ENCODE measurements at places on chromosomes 12 and 14.
A peak's percentile ranks its signal among the peaks of the same experiment; 100 is the strongest.

DNA sequence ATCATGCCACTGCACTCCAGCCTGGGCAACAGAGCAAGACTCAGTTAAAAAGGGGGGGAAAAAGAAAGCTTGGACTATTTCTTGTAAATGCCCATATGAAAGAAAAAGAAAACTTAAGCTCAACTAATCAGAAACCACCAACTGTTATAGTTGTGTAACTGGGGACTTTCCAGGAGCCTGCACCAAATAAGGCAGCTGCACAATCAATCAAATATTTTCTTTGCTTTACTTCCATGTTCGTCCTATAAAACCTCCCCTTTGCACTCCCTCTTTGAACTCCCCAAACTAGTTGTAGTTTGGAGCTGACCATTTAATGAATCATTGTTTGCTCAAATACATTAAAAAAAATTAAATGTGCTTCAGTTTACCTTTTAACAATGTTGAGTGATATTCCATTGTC lies 54.9 kb downstream of the OTOGL start:
- no peak for DNase-seq

DNA sequence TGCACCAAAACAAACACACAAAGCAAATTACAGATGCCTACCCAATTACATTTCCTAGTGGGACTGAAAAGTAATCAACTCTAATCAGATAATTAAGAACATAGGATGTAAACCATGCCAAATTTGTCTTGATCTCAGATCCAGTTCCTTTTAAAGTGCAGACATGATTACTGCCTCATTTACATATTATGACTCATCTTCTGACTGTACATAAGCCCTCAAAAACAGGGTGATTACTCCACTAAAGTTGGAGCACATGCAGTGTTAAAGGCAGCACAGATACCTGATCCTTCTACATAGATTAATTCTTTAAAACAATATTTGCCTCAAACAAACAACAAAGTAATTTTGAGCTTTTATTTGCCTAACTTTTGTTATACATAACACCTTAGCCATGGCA lies 337.2 kb downstream of the RPS29 start:
- DNase-seq = no peak

- DNase-seq = no peak
These were observed 109.2 kb downstream of the EFCAB11 start for GRCh38 chr14:89845346-89845745.

GRCh38 chr12:120388691-120389481 lies 19.9 kb upstream of the MSI1 start:
- no peak for DNase-seq

DNA sequence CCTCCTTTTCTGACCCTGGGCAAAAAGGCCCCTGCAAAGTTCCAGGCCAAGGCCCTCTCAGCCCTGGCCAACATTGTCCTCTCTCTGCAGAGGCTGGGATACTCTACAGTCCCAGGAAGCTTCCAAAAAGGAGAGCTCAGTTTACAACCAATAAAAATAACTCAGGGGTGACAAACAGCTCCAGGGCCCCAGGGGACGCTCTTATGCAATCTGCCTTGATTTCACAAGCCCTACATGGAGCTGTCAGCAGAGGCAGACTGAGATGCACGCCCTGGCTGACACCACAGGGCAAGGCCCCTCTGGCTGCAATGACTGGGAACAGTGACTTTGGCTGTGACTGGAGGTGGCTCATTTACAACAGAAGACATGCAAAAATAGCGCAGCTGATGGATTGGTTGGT lies 129.0 kb upstream of the MED13L start:
- no peak for DNase-seq

GRCh38 chr12:64713376-64713775 lies 45.8 kb downstream of the GNS start:
- no peak for DNase-seq

DNA sequence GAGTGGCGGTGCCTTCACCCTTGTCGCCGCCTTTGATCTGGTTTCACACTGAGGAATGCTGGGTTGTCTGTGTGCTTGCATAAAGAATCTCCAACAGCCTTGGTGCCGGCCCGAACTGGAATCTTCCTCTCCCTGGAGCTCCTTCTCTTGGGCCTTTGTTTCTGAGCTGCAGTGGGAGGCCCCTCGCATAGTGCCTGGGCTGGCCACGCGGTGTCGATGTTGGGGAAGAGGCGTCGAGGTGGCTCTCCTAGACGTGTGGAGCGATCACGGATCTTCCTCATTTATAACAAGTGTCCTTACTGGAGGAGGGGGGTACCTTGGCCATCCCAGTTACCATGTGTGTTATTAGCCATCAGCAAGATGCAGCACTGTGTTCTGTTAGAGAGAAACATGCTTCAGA lies 60.6 kb downstream of the ADGRD1 start:
- DNase-seq = no peak

GRCh38 chr12:52213564-52214420 lies 19.3 kb upstream of the KRT7 start:
- peak; percentile 31 for DNase-seq

DNA sequence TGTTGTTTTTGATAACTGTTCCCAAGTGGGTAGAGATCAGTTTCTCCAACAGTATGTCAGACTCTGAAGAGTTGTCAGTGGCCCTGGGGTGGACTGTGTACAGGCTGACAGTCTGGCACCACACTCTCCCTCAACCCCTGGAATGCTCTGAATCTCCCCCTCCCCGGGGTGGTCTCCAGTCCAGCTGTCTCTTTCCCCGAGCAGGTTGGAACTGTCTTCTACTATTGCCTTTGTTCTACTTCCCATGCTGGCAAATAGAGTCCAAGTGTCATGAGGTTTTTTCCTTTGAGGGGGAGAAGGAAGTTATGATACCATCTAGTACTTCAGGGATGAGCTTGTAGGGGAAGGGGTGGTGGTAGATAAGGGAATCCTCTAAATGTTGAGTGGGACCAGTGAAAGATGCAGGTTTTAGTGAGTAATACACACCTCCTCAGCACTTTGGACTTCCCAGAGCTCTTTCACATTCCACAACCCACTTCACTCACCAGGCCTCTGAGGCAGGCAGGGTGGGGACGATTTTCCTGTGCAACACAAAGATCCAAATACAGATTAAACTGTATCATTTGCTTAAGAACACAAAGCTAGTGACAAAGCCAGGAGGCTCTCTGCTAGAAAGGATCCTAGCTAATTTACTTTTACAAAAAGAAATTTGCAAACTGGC lies 170.7 kb upstream of the GZMB start:
- DNase-seq = no peak

DNA sequence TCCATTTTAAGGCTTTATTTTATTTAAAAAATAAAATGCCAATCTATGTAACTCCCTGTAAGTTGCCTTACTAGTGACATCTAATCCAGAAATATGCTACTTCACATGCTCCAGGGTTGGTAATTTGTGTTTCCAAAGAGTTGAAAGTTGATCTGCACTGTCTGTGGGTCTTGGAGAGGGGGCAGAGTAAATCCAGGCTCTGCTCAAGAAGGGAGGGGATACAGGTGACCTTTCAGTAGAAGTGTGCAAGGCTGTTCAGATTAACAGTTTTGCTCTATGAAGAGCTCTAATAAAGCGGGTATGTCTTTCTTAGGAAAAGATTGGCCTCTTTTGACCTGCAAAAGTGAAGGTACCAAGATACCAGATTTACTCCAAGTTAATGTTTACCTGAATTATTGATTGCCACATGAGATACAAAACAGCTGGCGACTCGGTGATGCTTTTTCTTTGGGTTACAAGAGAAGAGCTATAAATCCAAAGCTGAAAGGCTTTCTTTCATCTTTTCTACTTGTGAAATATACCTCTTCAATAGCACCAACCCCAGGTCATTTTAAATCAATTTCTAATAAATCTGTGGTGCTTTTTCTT lies 75.6 kb upstream of the FLRT2 start:
- DNase-seq = no peak

DNA sequence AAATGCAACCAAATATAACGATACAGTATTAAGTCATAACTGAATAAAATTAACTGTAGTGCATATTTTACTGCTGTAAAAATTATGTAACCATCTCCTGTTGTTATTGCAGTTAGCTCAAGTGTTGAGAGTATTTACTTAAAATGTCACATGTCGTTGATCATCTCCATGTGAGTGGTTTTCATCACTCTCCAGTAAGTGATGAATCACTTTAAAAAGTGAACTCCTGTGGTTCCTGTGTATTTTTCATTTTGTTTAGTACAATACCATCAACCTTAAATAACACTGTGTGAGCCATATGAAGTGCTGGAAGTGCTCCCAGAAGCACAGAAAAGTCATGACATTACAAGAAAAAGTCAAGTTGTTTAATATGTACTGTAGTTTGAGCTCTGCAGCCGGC lies 104.7 kb upstream of the SLCO1B1 start:
- no peak for DNase-seq

GRCh38 chr12:11663130-11663529 lies 13.7 kb downstream of the ETV6 start:
- no peak for DNase-seq

DNA sequence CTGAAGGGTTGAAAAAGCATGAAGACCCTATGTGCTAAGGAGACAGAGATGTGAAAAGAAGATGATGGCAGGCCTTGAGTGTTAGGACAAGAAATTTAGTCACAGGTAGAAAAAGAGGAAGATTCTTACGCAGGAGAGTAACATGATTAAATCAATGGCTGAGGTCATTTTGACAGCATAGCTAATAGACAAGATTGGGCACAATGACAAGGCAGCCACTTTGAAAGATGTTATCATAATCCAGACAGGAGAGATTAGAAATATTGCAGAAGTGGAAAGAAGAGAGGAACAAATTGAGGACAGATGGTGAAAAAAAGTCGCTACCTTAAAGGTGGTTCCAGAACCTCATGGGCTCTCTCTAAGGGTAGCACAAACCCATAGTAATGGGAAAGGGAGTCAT lies 228.8 kb upstream of the DDHD1 start:
- no peak for DNase-seq

GRCh38 chr14:32608857-32609256 lies 279.8 kb downstream of the AKAP6 start:
- no peak for DNase-seq

GRCh38 chr14:24379907-24380730 lies 12.1 kb downstream of the NFATC4 start:
- DNase-seq = no peak

GRCh38 chr12:110940296-110940695 lies 19.9 kb upstream of the MYL2 start:
- DNase-seq = no peak

DNA sequence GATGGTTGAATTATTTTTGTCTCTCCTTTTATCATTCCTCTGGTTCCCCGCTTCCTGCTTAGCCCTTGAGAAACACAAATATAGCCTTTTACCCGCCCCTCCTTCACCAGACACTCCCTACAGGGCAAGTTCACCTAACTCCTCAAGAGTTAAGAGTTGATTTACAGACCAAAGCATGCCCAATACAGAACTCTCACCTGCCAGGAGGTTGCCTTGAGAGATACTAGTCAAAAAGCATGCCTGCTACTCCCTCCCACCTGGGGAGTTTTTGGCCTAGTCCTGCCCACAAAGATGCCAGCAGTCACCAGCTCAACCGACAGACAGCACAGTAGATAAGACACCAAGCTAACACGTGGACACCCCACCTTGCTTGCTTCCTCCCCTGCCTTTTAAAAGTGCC lies 11.2 kb downstream of the LGMN start:
- no peak for DNase-seq

GRCh38 chr12:132803888-132804287 lies 24.8 kb downstream of the GOLGA3 start:
- no peak for DNase-seq

- no peak for DNase-seq
These were observed 150.2 kb downstream of the SSPN start for GRCh38 chr12:26345471-26346003.

DNA sequence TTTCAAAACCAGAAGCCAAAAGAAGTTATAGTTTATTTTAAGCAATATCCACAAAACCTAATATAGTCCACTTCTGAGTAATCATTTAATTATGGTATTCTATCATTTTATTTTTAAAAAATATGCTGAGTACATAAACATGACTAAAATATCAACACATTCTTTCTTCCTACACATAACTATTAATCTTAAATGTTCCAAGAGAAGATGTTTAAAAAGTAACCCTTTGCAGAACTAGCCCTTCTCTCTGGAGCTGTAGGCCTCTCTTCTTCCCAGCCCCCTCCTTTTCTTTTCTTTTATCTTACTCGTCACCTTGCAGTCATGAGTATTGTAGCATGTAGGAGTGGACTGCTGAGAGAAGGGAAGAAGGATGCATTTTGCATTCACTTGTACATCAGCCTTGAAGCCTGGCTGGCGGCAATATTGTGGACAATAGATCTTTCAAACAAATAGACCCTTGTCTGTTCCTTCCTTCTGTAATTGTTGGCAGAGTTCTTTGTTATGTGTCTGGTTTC lies 941.9 kb downstream of the NRXN3 start:
- DNase-seq = no peak

- DNase-seq = no peak
These were observed 672.9 kb downstream of the BCL11B start for GRCh38 chr14:98599082-98599481.

DNA sequence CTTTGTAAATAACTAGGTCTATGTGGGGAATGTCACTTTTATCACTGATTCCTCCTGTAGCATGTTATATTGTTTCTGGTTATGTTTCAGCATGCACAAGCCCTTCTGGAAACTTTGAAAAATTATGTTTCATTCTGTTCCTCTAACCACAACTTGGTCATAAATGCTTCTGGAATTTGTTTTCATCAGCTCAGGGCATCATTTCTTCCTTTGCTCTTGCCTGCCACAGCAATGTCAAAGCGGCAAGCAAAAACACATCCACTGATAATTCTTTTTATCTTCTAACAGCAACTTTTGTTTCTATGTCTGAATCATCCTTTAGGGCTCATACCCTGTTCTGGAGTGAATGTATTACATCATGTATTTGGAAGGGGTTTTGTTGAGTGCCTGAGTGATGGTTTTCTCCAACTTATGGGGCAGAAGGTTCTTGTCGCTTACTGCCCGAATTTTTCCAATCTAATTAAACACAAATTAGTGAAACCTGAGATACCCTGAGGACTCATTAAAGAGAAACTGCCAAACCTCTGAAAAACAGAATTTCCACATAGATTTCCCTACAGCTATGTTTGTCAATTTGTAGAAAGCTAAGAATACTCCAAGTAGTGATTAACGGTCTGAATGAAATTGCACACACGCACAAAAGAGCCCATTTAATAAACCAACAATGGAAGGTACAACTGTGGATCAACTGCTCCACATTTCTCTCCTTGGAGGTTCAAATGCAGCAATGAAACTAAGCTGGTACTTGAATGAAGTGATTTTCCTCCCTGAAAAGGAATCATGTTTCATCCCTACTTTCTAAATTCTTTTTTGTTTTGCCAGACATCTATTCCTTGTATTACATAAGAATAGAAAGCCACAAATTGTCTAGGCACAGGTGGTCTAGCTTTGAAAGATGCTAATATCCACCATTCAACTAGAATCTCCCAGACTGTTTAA lies 173.5 kb upstream of the KRR1 start:
- DNase-seq = no peak

DNA sequence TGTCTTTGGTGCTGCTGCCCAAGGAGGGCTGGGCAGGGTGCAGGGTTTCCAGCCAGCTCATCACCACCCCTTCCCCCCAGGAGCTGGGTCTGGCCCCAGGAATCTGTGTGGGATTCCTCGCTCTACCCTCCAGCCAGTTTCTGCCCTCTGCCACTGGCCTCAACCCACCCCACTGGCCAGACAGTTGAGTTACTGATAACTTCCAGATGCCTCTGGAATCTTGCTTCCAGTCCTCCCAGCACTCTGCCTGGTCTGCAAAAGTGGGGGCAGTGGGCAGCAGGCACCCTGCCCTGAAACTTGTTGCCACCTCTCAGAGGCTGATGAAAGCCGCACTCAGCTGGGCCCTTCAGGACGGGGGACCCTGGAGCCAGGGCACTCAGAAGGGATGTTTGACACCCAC lies 20.1 kb upstream of the TBX3 start:
- no peak for DNase-seq

Measured in caudate nucleus (tissue), 63 donors.